ENCODE measurements at places on chromosomes 7 and 10.

DNA sequence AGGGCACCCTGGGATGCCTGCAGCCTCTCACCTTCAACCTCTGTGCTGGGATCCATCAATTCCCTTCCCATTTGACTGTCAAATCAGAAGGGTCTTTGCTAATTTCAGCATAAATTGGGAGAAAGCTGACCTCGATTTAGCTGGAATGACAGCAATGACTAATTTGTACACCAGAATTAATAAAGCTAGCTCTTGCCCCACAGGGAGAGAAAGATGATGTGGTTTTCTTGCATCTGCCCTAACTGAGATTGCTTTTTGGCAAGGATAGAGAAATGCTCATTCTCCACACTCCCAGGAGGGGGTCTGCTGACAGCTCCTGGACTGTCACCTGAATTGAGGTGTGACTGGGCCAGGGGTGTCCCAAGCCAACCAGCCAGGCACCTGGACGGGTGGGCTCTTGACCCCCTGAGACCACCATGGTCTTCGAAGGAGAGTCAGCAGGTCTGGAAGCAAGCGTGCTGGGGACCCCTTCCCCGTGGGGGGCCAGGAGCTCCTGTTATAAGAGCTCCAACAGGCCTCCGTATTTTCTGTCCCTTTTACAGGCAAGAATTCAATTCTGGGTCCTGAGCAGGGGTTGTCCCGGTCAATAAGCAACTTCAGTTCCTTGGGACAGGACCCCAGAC is 42.1 kb downstream of the RBM17 start:
- DNase-seq: no peak

GRCh38 chr10:101021692-101022251 is 9.2 kb downstream of the PDZD7 start:
- no peak for DNase-seq

DNA sequence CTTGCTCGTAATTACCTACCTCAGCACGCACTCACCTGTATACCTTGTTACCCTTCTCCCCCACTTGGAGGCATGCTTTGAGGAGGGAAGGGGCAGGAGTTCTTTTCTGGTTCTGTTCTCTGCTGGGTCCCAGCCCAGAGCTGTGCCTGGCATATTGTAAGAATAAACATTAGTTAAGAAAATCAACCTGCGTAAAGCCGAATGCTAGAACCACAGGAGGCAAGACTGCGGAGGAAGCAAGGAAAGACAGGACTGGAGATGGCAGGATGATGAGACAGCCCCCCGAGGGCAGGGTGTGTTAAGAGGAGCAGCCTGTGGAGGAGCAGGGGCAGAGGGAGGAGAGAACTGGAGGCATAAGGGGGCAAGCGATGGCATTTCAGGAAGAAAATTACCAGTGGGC is 9.5 kb downstream of the C10orf53 start:
- DNase-seq: no peak

GRCh38 chr10:60310740-60311139 is 78.9 kb downstream of the ANK3 start:
- DNase-seq: no peak

DNA sequence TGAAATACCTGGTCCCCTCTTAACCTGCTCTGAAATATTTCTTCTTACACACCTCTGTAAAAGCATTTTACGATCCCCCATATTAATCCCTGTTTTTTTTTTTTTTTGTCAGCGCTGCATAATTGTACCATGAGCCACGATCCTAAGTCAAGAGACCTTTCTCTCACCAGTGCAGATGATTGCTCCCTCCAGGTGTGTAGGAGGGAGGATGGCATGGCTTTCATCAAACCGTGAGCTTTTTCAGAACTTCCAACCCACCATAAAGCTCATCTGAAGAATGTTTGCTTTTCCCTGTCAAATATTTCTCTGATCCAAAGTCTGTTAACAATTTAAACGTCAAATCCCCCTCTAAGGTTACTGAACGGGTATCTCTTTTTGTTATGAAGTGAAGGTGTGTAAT is 28.2 kb upstream of the SEPHS1 start:
- no peak for DNase-seq

- DNase-seq: no peak
These were observed 93.0 kb upstream of the RSU1 start for GRCh38 chr10:16909961-16910792.

DNA sequence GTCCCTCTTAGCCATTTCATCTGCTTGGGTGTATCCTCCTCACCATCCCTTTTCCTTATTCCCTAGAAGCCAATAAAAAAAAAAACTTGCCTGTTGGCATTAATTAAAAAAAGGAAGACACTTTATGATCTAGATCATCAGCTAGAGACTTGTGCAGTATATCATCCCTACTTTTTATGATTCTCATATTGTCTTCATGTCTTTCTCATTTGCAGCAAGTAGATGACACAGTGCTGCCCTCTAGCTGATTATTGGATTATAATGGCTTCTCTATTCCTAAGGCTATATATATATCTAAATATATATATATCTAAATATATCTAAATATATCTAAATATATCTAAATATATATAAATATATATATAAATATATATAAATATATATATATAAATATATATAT is 272.4 kb upstream of the LRGUK start:
- DNase-seq: no peak

- no peak for DNase-seq
These were observed 32.2 kb downstream of the ZRANB1 start for GRCh38 chr10:124974131-124974530.

- DNase-seq: peak; percentile 53
These were observed 480 bp downstream of the VPS50 start for GRCh38 chr7:93232673-93233018.

DNA sequence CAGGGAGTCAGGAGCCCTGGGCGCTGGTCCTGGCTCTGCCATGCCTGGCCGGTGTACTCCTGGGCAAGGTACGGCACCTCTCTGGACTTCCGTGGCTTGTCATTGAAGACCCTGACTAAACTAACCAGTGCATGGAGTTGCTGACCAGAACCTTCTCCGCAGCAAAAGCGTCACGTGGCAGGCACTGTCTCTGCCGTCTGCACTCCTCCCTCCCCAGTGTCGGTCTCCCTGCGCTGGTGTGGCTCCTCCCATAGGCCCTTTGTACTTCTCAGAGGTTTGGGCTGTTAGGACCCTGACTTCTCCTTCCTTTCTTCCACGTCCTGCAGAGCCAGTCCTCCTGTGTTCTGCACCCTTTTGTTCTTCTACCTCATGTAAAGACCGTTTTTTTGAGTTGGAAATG is 100.6 kb upstream of the CREB5 start:
- no peak for DNase-seq

DNA sequence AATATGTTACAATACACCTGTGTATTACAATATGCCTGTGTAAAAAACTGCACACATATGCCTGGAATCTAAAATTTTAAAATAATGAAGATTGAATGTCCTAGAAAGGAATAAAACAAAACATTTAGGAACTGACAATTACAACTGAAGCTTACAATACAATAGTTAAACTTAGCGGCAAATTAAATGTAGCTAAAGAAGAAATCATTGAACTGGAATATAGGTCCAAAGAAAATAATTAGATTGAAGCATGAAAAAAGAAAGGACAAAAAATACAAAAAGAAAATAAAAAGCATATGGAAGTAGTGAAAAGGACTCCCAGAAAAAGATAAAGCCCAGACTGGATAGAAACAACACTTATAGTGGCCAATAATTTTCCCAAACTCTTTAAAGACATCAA is 38.4 kb downstream of the NPSR1 start:
- DNase-seq: no peak

DNA sequence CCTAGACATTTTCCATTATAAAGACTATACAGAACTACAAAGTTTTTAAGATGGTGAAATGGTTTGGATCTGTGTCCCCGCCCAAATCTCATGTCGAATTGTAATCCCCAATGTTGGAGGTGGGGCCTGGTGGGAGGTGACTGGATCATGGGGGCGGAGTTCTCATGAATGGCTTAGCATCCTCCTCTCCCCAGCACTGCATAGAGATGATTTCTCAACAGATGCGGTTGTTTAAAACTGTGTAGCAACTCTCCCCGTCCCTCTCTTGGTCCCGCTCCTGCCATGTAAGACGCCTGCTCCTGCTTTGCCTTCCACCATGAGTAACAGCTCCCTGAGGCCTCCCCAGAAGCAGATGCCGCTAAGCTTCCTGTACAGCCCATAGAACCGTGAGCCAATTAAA is 1.6 kb downstream of the FAM133B start:
- no peak for DNase-seq

DNA sequence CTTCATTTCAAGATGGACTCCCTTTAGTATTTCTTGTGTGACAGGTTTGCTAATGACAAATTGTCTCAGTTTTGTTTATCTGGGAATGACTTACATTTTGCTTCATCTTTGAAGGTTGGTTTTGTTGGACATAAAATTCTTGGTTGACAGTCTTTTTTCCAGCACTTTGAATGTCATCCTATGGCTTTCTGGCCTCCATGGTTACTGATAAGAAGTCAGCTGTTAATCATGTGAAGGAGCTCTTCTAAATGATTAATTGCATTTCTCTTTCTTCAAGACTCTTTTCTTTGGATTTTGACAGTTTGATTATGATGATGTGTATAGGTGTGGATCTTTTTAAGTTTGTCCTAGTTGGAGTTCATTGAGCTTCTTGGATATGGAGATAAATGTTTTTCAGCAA is 26.9 kb upstream of the HHEX start:
- DNase-seq: no peak

- peak; percentile 61 for DNase-seq
These were observed 46.2 kb downstream of the GPAM start for GRCh38 chr10:112137154-112137987.

DNA sequence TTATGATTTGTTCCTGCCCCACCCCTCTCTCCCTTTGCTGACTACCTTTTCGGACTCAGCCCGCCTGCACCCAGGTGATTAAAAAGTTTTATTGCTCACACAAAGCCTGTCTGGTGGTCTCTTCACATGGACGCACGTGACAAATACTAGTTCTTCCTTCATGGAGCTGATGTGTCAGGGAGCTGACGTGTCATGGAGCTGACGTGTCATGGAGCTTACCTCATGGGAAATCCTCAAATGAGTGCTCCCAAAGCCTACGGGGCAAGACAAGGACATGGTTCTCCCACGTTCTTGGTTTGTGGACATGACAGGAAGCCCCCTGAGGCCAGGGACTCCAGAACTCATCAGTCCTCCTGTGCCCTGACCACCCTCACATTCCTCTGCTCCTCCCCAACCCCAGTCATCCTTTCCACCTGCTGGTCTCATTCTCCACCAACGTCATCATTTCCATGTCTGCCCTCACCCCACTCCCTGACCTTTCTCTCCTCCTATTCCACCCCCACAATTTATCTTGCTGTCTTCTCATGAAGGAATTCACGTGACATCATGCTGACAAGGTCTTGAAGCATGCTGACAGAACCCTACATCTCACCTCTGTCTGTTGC is 261.3 kb downstream of the TCERG1L start:
- DNase-seq: no peak

DNA sequence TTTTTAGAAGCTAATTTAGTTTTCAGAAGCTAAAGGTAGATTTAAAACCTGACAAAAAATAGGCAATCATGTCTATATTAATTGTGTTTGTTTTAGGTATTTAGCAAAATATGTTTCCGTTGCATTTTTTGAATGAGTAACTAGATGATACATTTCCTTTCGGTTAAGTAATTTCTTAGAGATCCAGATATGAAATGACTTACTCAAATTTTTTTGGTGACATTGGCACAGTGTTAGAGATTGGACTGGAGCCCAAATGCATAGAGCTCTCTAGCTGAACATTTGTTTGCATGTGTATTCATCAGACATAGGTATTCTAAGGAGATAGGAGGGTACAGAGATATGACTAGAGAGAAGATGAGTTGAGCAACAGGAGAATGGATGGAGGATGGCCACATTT is 1.9 kb downstream of the BUB3 start:
- DNase-seq: peak; percentile 24

DNA sequence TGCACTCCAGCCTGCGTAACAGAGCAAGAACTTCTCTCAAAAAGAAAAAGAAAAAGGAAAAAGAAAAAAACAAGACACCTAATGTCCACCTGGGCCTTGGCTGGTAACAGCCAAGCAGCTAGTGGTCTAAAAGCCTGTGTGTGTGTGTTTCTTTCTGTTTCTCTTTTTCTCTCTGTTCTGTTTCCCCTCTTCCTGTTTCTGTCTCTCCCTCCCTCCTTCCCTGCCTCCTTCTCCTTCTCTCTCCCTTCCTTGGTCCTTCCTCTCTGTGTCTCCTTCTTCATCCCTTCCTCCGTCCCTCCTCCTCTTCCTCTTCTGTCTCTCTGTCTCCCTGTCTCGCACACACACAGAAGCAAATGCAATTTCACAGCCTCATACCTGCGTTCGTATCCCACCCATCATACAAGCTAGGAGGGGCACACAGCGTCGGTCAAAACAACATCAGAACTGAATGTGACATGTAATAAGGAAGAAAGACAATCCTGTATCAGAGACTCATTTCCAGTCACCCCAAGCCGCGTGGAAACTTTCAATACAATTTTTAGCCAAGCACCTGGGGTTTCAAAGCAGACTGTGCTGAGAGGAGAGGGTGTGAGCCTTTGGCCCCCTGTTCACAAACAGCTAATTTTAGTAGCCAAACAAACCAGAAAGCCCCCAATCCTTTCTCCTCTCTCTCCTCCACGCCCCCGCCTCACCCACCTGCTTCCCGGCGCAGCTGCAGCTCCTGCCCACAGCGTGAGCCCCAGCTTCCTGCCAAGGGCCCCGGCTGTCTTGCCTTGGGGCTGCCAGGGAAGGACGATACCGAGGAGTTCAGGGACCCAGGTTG is 50.2 kb upstream of the GNA12 start:
- no peak for DNase-seq

- no peak for DNase-seq
These were observed 513 bp downstream of the ODAD2 start for GRCh38 chr10:27998178-27998953.

DNA sequence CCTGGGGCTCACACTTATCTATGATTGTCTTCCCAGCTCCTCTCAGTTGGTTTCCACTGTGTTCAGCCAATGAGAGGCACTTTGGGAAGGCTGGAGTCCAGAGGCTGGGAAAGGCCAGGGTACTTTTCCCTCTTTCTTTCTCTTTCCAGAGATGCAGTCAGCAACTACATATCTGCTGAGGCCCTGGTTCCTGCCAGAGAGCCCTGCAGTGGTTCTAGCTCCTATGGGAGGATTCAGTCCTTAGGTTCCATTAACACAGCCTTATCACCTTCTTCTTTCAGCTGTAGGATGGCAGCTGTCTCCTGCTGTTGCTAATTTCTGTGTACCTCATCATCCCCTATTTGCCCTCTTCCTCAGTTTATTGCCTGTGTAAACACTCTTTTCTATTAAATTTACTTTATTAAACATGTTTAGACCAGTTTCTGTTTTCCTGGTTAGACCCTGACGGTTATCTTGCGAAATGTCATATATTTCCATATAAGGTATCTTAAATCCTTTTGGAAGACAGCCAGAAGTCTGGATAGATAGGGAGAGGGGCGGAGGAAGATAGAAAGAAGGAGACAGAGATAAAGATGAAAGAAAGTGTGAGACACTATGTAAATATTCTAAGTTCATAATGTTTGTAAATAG is 100.3 kb downstream of the HGF start:
- no peak for DNase-seq

DNA sequence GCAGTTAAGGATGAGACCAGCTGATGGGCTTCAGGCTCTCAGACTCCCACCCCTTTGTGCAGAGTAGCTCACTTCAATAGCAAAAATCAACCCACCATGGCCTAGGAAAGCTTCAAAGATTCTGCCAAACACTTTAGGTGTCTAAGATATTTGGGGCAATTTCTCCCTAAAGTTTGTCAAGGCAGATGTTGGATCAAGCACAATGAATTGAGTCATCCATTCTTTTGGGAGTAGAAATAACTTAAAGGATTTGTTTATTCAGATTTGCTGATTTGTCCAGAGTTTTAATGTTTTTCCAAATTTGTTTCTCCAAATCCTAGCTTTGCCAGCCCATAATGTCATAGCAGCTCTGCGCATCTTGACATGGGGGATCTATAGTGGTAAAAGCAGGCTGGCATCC is 855.1 kb downstream of the LRMDA start:
- no peak for DNase-seq

GRCh38 chr10:9038146-9038714 is 983.7 kb downstream of the GATA3 start:
- no peak for DNase-seq

Measured in hematopoietic multipotent progenitor cell treated with erythropoietin and hydrocortisone succinate and interleukin-3 and kit ligand, for 17 days (in vitro differentiated cells).